Fibroblast of pulmonary artery (primary cell): ENCODE measurements at places on chromosomes 2 and 18.

GRCh38 chr2:231696004-231696367, 12.3 kb upstream of the PTMA start:
- no peak for DNase-seq

GRCh38 chr2:207248702-207249377, 83.1 kb upstream of the KLF7 start:
- peak; percentile 30 for DNase-seq

- DNase-seq = no peak
Observed at GRCh38 chr18:57205641-57206040, 58.8 kb downstream of the BOD1L2 start.

DNA sequence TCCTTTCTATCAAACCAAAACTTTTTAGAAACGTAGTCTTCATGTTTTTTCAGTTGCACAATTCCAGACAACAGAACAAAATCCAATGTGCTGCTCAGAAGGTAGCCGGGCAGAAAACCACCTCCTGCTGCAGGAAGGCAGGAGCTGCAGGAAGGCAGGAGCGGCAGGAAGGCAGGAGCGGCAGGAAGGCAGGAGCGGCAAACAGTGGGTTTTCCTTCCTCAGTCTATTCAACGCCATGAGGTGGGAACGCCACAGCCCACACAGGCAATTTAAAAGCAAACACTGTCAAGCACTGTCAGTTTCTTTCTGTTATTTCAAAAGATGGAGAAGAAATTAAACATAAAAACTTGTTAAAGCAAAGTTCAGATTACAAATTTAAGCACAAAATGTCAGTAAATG, 601.2 kb upstream of the SALL3 start:
- DNase-seq = no peak

DNA sequence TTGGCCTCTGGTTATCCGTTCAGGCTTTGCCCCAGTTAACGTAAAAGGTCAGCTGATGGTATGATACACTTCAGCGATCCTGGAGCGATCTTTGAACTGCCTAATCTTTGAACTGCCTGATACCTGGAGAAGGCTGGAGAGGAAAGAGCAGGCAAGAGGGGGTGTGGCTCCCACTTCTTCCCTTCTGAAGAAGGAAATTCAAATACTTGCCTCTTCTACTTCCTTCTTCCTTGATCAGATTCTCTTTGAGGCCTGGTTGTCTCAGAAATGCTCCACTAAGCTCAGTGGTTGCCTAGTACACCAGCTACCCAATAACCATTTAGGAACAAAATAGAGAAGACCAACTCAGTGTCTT, 619 bp downstream of the GALM start:
- no peak for DNase-seq

GRCh38 chr2:218332920-218333645, 23.6 kb upstream of the CATIP start:
- DNase-seq = peak; percentile 29

DNA sequence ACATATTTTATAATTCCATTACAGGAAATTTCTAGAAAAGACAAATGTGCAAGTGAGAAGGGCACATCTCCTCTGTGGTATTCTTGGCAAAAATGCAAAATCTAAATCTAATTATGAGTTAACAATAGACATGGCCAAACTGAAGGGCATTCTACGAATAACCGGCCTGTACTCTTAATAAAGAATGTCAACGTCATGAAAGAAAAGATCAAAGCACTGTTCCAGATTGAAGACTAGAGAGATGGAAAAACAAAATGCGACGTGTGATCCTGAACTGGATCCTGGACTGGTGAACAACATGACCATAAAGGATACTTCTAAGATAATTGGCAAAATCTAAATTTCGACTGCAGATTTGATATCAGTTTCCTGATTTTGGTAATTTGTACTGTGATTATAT, 3.0 kb downstream of the CDKL4 start:
- no peak for DNase-seq

DNA sequence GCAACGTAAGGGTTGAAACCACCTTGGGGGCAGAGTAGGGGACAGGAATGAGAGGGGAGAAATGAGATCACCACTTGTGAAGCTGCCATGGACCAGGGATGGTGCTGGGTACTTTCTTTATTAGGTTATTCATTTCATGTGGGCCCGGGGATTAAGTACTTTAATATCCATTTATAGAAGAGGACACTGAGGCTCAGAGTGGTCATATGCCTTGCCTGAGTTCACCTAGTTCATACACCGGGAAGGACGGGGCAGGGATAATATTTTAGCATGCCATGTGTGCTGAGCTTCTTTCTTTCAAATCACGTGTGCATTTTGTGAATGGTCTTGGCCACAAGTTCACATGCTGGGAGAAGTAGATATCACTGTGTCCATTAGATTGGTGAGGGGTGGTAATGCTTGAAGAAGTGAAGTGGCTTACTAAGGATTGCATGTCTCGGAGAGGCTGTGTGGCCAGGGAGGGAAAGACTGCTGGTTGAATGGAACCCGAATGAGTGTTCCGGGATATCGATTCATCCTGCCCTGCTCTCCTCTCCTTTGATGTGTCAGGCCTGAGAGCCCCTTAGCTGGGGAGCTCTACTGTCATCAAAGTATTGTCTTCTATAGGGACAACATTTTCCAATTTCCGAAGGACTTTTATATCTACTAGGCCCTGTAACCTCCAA, 187.1 kb downstream of the MYCN start:
- no peak for DNase-seq

DNA sequence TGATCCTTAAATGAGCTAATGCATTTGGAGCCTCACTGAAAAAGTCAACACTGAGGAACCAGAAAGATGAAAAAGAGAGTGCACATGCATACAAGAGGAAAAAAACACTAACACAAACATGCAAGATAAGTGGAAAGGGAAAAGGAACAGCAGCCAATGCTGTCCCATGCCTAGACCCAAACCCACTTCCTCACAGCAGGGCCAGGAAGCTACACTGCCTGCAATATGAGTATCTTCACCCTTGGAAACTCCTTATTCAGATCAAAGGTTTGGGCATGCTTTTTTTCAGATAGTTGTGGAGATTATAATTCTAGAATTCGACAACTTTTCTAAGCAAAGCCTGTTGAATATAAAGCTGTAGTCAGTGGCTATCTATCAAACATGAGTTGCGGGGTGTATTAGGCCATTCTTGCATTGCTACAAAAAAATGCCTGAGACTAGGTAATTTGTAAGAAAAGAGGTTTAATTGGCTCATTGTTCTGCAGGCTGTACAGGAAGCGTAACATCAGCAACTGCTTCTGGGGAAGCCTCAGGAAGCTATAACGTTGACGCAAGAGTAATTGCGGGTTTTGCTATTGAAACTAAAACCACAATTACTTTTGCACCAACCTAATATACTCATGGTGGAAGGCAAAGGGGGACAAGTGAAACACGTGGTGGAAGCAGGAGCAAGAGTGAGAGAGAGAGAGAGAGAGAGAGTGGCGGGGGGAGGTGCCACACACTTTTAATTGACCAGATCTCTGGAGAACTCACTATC, 138.2 kb downstream of the MBD2 start:
- DNase-seq = no peak

DNA sequence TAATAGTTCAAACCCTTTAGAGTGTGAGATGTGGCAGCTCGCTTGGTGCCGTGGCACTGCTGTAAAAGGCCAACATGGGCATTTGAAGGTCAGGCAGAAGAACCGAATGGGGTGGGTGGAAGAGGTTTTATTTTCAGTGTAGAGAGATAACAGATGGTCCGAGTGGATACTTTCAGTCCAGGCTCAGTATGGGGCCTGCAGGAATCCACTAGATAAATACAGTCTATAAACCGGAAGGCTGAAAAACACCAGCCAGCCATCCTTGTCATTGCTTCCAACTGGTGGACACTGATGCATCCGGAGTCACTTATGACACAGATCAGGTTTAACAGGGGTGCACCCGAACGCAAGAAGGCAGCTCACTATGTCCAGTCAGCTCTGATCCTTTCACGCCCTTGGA, 55.7 kb upstream of the AMMECR1L start:
- no peak for DNase-seq

DNA sequence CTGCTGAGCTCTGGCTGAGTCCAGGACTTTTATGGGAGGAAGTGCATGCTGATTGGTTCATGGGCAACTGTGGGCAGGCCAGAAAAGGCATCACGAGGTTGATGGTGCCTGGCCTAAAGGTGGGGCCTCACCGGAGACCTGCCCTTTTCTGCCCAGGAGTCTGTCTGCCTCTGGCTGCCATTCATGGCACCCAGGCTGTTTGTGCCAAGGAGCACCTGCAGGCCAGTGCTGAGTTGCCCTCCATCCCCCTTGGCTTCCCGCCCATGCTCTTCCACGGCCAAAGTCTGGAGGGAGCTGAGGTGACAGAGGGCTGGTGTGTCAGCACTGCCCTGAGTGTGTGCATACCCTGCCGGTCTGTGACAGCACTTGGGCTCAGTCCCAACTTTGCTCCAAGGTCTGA, 123.2 kb downstream of the PTH2R start:
- DNase-seq = no peak

DNA sequence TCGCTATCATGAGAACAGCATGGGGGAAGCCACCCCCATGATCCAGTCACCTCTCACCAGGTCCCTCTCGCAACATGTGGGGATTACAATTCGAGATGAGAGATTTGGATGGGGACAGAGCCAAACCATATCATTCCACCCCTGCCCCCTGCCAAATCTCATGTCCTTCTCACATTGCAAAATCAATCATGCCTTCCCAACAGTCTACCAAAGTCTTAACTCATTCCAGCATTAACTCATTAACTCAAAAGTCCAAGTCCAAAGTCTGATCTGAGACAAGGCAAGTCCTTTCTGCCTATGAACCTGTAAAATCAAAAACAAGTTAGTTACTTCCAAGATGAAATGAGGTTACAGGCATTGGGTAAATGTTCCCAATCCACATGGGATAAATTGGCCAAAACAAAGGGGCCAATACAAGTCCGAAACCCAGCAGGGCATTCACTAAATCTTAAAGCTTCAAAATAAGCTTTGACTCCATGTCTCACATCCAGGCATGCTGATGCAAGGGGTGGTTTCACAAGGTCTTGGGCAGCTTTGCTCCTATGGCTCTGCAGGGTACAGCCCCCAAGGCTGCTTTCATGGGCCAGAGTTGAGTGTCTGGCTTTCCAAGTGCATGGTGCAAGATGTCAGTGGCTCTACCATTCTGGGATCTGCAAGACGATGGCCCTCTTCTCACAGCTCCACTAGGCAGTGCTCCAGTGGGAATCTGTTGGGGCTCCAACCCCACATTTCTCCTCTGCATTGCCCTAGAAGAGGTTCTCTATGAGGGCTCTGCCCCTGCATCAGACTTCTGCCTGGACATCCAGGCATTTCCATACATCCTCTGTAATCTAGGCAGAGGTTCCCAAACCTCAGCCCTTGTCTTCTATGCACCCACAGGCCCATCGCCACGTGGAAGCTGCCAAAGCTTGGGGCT, 14.8 kb downstream of the TAF1B start:
- no peak for DNase-seq

DNA sequence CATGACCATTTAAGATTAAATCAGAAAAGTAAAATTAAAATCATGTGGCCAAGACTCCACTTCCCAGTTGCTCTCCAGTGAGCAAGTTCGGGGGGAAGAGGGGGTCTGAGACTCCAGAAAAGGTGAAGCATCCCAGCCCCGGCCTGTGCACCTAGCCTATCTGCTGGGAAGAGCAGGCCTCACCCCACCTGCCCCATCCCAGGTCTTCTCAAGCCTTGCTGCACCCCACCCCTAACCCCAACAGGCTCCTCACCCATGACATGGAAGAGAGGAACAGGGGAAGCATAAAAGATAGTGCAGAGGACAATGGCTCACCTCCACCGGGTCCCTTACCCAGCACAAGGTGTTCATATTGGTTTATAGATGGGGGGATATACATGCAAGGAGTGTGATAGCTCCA, 14.6 kb downstream of the CIB4 start:
- no peak for DNase-seq

GRCh38 chr2:82823892-82824291, 1635.2 kb downstream of the SUCLG1 start:
- no peak for DNase-seq

GRCh38 chr2:69725706-69726360, 16.1 kb upstream of the ANXA4 start:
- DNase-seq = no peak

DNA sequence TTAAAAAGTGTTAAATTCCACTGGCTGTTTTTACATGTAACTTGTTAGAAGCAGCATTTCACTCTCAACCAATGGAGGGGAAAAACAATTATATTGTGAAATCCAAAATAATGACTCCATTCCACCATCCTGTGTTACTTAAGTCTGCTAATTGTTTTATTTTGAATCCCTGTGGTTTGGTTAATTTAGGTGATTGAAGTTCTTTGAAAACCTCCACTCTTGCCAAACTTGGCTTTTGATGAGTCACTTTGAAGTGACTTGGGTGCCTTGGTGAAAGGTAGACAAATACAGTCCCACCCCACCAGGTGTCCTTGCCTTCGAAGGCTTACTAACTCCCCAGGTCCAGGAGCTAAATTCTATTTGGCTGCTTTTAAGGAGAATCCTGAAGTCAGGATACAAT, 1303.8 kb upstream of the NRXN1 start:
- DNase-seq = no peak

DNA sequence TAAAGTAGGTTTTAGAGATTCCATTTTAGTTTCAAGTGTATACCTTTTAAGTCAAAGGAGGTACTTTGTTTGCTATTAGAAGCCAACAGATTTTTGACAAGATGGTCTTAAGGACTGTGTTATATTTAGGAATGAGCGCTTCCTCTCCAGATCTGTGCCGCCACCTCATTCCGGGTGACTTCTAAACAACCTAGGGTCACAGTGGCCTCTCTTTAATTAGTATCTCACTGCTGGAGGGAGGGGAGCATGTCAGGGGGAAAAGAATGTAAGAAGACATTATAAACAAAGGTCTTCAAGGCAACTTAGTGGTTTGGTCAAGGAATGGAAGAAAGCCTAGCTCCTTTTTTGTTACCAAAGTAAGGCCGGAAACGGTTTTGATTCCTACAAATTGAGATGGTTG, 67.0 kb downstream of the RBMS1 start:
- DNase-seq = no peak

DNA sequence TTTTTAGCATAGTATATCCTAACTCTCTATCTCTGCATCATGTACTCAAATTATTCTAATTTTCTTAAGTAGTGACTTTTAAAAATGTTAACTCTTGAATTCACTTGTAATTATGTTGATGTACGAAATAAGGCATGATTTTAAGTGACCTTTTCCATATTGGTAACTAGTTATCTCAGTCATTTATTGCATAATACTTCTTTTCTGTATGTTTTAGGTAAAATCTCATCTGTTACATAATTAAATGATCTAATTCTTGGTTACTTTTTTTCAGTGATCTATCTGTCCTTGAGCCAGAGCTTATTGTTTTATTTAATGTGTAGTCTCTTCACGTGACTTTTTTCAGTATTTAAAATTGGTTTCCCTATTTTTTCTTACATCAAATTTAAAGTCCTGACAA, 4.8 kb upstream of the UBE2E3 start:
- no peak for DNase-seq

DNA sequence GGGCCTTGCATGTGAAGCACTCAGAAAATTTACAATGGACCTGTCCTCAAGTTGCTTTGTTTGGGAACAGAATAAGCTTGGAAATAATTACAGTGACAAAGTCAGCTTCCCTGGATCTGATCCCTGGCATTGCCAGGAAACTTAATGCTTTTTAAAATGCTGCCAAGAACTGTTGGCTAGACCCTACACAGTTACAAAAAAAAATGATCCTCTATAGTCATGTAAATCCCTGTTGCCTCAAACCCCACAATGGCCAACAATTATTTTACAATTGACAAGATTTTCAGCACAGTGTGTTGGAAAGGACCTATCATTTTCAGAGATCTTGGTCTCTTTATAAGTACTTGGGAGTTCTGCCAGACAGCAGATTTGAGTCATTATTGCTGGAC, 470.4 kb upstream of the ACVR2A start:
- DNase-seq = peak; percentile 14

- DNase-seq = peak; percentile 8
Observed at GRCh38 chr18:49352321-49352720, 108.1 kb downstream of the DYM start.

- no peak for DNase-seq
Observed at GRCh38 chr2:42446503-42447271, 47.1 kb downstream of the KCNG3 start.
